Renal cortical epithelial cell (primary cell): ENCODE measurements at places on chromosomes 5 and 9.

GRCh38 chr5:51987669-51988209 lies 604.5 kb downstream of the ISL1 start:
- DNase-seq = no peak

DNA sequence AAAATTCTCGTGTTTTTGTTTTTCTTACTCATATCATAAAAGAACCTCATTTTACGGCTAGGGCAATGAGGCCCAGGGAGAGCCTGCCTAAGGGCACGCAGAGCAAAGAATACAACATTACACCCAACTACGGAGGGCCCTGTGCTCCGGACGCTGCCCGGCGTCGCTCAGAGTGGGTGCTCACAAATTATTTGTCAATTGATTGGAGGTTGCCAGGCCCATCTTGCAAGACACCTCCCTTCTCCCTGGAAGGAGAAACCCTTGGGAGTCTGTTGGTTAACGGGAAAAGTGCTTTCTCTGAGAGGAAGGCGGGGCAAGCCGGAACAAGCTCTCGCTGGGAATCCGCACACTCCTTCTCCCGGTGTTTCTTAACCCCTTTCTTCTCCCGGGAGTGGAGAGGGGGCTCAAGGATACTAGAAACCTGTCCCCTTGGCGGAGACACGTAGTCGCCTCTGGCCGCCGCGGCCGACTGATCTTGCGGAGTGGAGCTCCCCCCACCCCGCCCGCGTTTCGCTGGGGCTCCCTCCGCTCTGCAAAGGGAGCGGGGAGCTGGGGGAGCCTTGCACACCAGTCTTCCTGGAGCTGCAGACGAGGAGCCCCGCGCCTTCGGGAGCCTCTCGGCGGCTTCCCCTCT lies 599.3 kb upstream of the SGCD start:
- no peak for DNase-seq

DNA sequence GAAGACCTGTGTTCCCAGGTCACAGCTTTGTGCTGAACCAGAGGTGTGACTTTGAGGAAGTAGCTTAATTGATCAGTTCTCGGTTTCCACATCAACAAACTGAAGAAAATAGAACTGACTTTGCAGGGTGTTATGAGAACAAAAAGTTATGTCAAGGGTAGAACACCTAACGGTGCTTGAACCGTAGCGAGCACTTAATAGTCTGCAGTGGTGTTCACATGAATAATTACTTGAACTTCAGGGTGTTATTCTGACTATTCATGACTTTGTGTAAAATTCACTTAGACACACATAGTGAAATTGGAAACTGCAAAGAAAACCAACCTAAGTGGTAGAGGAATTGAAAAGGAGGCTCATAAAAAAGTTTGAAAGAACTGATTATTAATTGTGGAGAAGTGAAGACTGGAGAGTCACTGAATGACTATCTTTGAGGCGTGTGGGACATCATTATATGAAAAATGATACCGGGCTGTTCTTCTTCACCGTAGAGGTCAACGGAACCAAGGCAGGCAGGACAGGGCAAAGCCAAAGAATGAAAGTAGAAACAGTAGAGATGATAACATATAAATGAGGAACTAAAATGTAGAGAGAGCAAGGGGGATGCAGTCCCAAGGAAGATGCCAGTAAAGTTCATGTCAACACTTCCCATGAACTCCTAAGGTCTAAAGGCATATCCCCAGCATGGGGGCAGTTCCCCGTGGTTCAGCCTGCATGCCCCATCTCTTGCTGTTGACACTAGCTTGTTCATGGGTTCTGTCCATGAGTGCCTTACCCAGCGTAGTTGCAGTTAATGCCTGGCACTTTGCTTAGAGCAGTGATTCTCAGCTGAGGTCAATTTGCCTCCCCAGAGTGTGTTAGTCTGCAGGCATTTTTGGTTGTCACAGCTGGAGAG lies 118.7 kb downstream of the ZNF462 start:
- no peak for DNase-seq

GRCh38 chr5:154794525-154795234 lies 39.5 kb downstream of the LARP1 start:
- DNase-seq = no peak

DNA sequence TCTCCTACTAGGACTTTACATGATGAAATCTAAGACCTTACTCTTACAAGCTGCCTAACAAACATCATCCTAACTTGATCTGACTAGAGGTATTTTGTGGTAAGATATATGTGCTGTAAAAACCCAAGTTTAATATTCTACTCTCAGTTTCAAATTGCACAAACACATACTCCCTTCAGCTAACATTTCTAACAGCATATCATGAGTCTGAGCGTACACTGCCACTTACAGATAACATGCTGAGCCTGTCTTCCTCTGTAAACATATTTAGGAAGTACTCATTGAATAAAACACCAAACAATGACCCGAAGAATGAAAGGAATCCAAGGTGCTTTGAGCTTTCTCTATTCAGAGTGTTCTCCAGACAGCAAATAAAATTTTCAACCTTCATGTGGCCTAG lies 7.9 kb upstream of the ESM1 start:
- DNase-seq = peak; percentile 7

- DNase-seq = no peak
Observed at GRCh38 chr9:22060831-22061383, 51.8 kb upstream of the CDKN2B start.

DNA sequence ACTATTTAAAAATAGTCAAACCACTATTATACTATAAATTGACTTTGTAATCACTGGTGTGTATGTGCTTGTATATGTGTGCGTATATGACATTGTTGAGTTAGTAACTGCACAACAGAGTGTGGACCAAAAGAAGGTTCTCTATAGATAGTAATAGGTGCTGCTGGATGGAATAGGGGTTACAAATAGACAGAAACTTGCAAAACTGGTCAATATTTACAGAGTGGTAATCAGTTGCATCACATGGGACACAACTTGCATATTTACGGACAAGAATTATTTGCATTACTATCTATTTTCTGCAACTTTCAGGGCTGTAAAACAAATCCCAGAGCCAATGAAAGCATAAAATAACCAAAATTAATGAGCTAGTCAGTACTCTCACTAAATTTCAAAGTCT lies 42.4 kb downstream of the TNFSF8 start:
- DNase-seq = no peak
